ENCODE measurements at places on chromosomes 13 and 19.

DNA sequence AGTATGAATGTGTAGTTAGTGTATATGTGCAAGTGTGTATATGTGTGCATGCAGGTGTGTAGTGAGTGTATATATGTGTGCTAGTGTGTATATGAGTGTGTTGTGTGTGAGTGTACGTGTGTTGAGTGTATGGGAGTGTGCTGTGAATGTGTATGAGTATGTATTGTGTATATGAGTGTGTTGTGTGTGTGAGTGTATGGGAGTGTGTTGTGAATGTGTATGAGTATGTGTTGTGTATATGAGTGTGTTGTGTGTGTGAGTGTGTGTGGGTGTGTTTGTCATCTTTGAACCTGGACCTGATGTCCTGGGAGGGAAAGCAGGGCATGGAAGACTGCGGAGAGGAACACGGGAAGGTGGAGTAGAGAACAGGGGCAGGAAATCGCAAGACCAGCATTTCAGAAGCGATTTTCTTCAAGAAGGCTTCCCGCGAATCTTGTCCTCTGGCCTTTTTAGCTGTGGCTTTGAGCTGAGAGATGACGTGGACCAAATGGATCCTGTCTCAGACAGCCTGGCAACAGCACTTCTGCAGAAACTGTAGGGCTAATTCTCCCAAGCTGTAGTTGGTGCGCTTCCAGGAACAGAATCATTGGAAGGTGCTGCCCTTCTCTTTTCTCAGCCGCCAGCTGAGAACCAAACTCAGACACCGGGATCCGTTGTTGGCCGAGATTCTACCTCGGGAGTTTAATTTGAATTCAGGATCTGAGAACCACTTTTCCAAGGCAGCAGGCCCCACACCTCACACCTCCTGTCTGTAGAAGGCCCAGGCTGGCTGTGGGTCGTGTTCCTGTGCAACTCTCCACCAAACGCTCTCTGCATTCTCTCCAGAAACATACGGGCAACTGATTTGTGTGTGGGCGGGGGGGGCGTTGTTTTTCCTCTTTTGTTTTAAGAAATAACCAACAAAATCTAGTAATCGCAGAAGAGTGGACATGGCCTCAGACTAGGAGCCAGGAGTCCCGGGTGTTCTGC lies 94.7 kb upstream of the RAP2A start:
- peak; percentile 39 for DNase-seq

DNA sequence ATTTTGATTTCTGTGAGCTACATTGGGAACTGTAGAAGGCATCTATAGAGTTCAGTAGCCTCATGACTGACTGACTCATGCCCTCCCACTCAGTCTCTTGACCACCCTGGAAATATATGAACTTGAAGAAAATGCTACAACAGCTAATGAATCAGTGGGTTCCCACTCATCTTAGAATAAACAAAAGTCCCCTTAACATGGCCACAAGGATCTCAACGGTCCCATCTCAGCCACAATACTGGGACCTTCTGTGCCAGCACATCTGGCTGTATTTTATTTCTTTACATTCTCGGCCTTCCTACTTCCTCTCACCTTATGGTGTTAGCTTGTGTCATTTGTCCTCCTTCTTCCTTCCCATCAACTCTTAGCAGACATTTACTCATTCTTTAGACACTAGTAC lies 619.8 kb downstream of the DCT start:
- no peak for DNase-seq

- no peak for DNase-seq
These were observed 855.1 kb downstream of the SLITRK5 start for GRCh38 chr13:88526186-88526852.

- peak; percentile 13 for DNase-seq
These were observed 502.7 kb downstream of the UQCRFS1 start for GRCh38 chr19:28710278-28710677.

DNA sequence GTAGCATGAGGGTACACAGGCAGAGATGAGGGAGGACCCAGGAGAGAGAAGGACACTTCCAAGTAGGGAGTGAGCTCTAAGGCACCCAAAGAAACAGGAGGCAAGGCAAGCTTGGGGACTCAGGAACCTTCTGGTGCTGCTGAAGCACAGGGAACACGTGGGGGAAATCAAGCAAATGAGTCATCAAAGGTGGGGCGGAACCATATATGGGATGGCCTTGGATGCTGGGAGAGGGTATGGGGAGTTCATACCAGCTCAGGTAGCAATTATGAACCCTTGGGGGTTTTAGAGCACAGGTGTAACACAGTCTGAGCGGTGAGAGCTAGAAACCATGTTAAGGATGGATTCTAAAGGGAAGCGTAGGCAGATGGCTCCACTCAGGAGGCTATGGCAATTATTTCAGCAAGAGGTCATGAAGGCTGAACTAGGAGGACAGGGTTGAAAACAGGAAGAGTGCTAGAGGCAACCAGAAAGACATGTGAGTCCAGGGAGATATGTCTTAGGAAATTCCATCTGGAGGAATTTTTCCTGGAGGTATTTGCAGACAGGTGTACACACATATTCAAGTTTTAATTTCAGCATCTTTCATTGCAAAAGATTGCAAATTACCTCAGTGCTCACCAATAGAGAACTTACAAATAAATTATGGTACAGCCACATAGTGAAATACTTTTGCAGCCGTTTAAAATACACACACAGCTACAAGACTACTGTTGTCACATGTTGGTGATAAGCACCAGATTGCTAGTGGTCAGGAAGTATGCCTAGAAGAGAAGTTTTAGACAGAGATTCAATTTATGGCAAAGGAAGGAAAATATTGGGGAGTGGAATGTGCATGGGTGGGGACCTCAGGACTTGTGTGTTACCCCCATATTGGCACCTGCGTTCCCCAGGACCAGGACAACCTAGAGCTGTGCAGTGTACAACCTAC lies 77.0 kb downstream of the STARD13 start:
- no peak for DNase-seq

DNA sequence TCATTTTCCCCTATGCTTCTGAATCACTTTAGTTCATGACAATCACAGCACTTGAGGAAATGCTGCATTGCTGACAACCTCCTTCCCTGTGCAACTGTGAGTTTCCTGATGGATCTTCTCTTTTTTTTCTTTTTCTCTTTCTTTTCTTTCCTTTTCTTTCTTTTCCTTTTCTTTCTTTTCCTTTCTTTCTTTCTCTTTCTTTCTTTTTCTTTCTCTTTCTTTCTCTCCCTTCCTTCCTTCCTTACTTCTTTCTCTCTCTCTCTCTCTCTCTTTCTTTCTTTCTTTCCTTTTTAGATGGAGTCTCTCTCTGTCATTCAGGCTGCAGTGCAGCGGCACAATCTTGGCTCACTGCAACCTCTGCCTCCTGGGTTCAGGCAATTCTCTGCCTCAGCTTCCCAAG lies 247.9 kb upstream of the HTR2A start:
- no peak for DNase-seq

GRCh38 chr19:35959040-35959967 lies 23.1 kb downstream of the LRFN3 start:
- DNase-seq = no peak

DNA sequence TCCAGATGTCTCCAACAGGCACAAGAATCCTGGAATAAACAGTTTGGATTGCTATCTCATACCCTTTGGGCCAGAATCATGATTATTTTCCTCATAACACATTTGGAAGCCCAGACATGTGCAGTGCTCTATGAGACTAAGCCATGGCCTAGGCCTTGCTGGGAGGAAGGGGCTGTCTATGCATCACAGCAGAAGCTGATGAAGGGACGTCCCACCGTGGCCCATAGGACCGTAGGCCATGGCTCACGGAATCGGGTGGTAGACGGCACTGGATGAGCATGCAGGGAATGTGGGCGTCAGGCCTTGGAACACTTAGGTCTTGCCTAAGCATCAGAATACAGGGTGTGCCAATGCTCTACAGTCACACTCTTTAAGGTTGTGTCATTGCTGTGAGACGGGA lies 283.8 kb upstream of the TSHZ3 start:
- no peak for DNase-seq

DNA sequence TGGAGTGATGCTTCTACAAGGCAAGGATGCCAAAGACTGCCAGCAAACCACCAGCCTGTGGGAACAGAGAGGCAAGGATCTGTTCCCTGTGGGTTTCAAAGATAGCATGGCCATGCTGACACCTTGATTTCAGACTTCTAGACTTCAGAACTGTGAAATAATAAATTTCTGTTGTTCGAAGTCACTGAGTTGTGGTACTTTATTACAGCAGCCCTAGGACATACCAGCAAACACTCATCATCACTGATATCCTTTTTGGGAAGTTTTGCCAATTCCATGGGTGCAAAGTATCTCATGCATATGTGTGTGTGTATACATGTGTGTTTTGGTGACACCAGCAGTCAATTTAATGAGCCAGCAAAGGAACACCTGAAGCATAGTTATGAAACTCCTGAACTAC lies 21.0 kb downstream of the LMO7 start:
- no peak for DNase-seq

GRCh38 chr13:64551755-64552154 lies 2678.4 kb downstream of the PCDH9 start:
- DNase-seq = no peak

- DNase-seq = no peak
These were observed 14.0 kb upstream of the GGACT start for GRCh38 chr13:100602493-100603111.

- DNase-seq = no peak
These were observed 18.6 kb downstream of the SCEL start for GRCh38 chr13:77554069-77554468.

- DNase-seq = no peak
These were observed 2.9 kb downstream of the CILP2 start for GRCh38 chr19:19540715-19541515.

GRCh38 chr13:100537486-100537885 lies 51.1 kb downstream of the GGACT start:
- no peak for DNase-seq

DNA sequence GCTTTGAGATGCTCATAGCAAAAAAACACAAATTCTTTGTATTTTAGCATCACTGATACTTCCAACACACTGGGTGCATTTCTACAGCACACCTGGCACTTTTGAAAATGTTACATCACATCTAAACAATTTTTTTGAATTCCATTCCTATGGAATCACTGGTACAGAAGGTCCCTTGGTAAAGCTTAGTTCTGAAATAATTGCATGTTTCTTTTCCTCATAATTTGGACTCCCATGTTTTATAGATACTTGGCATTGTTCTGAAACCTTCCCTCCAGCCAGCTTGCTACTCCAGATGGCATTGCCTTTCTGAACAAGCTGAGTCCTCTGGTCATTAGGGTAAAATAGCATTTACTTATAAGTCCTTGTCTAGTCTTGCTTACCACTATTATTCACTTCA lies 481.3 kb upstream of the GPC6 start:
- peak; percentile 45 for DNase-seq

DNA sequence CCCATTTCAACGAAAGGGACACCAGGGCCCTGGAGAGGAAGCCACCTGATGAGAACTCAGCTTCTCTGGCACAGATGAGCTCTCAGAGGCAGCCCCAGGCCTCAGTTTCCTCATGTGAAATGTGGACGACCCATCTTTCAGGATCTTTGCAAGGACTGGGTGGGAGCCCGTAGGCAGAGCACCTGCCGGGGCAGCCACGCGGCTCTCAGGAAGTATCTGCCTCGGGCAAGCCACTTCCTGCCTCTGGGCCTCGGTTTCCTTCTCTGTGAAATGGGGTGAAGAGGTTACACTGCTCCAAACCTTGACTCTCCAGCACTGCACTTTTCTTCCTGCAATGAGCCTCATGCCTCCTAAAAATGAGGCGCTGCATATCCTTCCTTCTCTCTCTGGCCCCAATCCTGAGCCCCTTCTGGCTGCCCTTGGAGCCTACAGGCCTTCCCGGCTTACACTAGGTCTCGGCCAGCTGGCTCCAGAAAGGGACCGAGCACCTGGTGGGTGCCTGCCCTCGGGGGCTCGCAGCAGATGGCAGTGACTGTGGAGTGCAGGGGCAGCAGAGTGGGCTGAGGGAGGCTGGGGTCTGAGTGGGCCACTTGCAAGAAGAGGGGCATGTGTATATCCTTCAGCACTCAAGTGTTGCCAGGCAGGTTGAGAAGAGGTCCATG lies 3.5 kb downstream of the SSBP4 start:
- DNase-seq = no peak

- DNase-seq = no peak
These were observed 9.6 kb downstream of the TTC9B start for GRCh38 chr19:40208602-40209001.

DNA sequence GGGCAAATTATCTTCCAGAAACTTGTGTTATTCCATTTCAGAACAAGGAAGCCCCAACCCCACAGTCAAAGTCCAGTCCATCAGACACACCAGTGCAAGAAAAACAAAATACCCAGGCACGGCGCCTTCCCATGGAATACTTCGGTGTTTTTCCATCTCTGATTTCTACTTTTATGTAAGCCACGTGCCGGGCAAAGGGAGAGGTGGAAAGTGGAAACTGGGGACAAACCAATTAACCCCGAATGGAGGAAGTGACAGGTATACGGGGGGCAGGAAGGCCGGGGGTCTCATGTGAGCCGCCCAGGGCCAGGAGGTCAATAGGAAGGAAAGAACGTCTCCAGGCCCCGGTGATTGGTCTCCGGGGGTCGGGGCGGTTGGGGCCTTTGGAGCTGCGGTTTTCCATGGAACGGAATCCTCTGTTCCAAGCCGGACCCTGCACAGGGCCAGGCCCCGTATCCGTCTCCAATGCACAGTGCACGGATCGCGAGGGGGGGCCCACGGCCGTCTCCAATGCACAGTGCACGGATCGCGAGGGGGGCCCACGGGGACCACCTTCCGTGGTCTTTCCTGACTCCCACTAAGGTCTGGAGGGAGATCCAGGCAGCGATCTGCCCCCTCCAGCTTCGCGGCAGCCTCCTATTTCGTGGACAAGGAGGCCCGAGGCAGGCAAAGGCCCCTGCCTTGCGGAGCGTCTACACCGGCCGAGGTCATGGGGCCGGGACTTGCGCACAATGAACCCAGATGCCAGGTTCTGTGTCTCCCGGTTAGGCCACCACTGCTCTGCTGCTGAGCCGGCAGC lies 79.7 kb downstream of the GADD45B start:
- DNase-seq = no peak

DNA sequence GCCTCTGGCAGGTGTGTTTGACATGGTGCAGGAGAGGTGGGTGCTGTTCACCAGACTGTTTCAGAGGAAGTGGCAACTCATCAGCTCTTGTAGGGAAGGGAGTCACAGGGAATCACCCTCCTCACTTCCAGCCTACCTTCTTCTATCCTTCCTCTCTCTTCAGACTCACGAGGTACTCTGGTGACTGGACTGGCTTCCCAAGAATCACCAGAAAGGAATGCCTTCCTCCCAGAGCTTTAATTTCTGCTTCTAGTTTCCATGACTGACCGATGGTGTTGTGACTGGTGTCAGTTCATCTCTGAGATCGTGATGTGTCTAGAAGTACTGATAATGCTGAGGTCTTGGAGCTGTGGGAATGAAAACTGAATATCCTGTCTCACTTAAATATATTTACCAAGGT lies 247.3 kb downstream of the KCTD12 start:
- no peak for DNase-seq

DNA sequence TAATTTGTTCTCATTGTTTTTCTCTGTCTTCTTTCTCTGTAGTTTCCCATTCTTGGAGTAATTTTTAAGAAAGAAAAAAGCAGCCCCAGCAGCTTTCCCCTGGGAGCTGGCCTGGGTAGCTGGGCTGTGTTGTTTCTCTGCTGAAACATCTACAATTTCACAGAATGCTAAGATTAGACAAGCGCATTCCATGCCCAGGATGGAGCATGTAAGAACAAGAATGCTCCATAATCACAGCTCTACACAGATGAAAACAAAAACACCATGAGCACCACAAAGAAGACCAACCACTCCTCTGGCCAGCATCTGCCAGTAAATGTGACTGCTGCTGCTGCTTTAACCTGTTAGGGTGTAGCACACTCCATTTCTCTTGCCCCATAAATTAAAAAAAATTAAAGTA lies 239.2 kb upstream of the SLITRK1 start:
- DNase-seq = no peak

Data from NCI-H446 (cell line).